ENCODE measurements at places on chromosomes 4 and X.
A peak's percentile ranks its signal among the peaks of the same experiment; 100 is the strongest.

DNA sequence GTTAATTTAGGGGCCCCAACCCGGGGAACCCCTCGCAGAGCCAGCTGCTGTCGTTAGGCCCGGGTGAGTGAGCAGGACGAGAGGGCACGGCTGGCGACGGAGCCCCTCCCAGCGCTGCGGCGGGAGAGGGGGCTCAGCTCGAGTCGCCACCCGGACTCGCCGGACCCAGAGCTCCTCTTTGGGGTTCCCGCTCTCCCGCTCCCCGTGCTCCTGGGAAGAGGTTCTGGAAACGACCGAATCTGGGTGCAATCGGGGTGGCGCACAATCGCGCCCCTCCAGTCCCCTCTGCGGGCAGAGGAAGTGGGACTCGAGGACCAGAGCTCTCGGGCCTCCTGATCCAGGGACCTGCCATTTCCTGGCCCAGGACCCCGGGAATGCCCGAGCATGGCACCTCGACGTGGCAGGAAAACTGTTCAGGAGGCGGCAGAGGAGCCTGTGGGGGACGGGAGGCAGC, 37.3 kb upstream of the ARAF start:
- DNase-seq = no peak

GRCh38 chr4:104826171-104826570, 320.5 kb upstream of the TET2 start:
- no peak for DNase-seq

GRCh38 chr4:87120010-87120409, 100.4 kb downstream of the KLHL8 start:
- no peak for DNase-seq

DNA sequence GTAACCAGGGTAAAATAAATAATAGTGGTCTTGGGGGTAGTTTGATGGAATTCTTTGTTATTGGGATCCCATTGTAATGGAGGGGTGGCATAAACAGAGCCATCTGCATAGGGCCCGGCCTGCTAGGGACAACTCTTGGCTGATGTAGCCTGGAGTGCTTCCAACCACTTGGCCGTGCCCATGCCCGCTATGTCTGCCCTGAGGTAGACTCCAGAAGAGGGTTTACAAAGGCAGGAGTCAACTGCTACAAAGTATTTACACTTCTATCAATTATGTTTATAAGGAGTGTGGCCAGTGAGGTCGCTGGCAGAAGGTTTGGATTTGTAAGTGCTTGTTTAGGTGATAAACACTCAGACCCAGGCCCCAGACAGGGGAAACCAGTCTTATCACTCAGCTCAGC, 8.1 kb downstream of the RASL11B start:
- DNase-seq = no peak

DNA sequence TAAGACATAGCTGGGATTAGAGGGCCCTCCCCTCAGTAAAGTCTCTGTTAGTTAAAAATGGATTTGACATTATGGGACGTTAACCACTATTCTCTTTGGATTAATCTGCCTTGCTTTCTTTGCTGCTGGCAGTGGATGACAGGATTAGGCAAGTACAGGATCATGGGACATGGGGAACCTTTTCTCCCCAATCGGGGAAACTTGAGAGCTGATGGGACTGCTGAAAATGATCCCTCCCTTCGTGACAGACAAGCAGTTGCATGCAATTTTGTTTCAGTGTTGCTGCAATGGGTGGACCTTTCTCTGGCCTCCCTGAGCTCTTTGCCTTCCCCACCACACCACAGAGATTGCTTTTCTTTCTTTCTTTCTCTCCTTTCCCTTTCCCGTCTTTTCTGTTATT, 120.2 kb upstream of the BANK1 start:
- no peak for DNase-seq

- no peak for DNase-seq
Measured at GRCh38 chr4:173794662-173795061, 264.6 kb upstream of the HAND2 start.

GRCh38 chrX:68827848-68828624, 785 bp upstream of the EFNB1 start:
- DNase-seq = peak; percentile 91

DNA sequence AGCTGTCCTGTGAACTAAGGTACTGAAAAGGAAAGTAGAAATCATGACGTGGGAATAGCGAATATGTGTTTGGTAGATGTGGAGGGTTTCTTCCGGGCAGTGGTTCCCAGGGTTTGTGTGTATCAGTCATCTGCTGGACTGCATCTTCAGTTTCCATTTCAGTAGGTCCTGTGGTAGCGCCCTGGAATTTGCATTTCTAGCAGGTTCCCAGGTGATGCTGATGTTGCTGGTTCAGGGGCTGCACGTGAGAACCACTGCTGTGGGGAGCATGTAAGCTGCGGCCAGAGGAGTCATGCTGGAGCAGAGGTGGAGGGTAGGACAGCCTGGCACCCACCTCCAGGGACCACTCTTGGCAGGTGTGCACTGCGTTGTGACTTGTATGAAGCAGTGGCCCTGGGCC, 47.1 kb downstream of the ARHGAP10 start:
- no peak for DNase-seq

- no peak for DNase-seq
Measured at GRCh38 chr4:127238956-127239475, 393.7 kb upstream of the INTU start.

- no peak for DNase-seq
Measured at GRCh38 chr4:73139245-73139644, 69.7 kb upstream of the COX18 start.

DNA sequence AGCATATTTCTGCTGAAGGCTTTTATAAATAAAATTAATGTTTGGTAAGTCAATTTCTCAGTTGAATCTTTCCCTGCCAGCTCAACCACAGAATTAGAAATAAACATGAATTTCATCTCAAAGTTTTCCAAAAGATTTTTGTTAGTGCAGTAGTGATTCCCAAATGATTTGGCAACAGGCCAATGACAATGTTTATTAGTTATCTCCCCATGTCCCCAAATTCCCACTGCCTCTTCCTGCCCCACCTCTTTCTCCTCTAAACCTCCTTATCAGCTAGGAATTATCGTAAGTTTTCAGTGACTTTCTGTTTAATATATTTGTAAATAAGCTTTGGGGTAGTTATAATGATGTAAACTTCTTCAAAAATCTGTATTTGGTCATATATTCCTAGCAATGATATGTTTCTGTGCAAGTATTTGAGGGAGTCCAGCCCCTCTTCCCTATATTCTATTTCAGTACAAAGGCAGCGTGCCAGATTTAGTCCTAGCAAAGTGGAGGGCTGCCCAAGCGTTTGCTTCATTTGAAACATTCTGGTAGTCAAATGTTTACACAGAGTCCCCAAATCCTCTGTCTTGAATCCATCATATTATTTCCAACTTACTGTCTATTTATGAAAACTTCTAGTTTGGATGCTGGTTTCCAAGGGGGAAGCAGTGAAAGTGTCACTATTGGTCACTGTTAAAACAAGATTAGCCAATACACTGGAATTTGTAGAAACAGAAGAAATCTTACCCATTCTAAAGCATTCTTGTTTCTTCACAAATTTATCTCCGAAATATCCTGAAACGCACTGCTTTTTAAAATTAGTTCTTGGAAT, 33.7 kb upstream of the ANKRD50 start:
- no peak for DNase-seq

DNA sequence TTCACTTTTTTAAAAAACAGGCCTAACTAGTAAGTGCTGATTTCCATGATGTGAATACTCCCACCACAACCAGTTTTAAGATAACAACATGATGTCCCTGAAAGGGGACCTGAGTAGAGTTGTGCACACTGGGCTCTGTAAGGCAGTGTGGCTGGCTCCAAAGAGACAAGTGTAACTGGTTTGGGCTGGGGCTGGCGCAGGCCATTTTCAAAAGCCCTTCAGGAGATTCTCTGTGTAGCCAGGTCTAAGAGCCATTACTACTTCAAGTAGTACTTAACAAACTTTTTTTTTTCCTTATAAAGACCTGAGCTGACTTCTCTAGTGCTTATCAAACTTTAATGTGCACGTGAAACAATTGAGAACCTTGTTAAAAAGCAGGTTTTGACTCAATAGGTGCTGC, 4.3 kb downstream of the QRFPR start:
- no peak for DNase-seq
